ENCODE measurements at places on chromosomes 1 and 21. TPM values are rescaled to one million over a fixed set of nuclear protein-coding genes. Genes with fewer than 3 reads are reported as not detected.

Gene CASZ1
- total RNA-seq: 9.8 TPM

Gene ANGPTL7
- total RNA-seq: not detected

Gene LHX8
- not detected for total RNA-seq

Gene TLCD4
- total RNA-seq: not detected

Gene EPS8L3
- not detected for total RNA-seq

Gene LDLRAD2
- not detected for total RNA-seq

Gene LEFTY1
- total RNA-seq: not detected

Gene CCDC185
- not detected for total RNA-seq

Gene IL6R
- 9.3 TPM for total RNA-seq

Gene FUBP1
- total RNA-seq: 217 TPM

Gene LGR6
- total RNA-seq: not detected

Gene FBLIM1
- total RNA-seq: 0.12 TPM

Gene HRNR
- total RNA-seq: not detected

Gene LYPLA2
- 75.9 TPM for total RNA-seq

Gene OR2L8
- 0.29 TPM for total RNA-seq

Gene SASS6
- total RNA-seq: 14.5 TPM

Gene RGS8
- total RNA-seq: not detected

Gene UBL4B
- total RNA-seq: not detected

Gene PTGS2
- not detected for total RNA-seq

Gene CLCA4
- not detected for total RNA-seq

Gene CIART
- total RNA-seq: 1.7 TPM

Gene OR2T35
- not detected for total RNA-seq

Gene AZIN2
- 5.5 TPM for total RNA-seq

Gene SLC6A17
- not detected for total RNA-seq

Gene S1PR1
- total RNA-seq: 177 TPM

Gene PTPRC
- 700 TPM for total RNA-seq

Gene NPR1
- total RNA-seq: not detected

Gene SPATA17
- total RNA-seq: not detected

Gene KCNE2
- total RNA-seq: not detected

Gene ITPKB
- total RNA-seq: 61.1 TPM

Gene HPCA
- not detected for total RNA-seq

Gene PROK1
- total RNA-seq: not detected

Gene GJA4
- total RNA-seq: not detected

Gene VWA5B1
- total RNA-seq: 0.15 TPM

Gene FMO4
- total RNA-seq: 1.0 TPM

Gene CD101
- total RNA-seq: 4.2 TPM

Gene CRP
- not detected for total RNA-seq

Gene NEGR1
- total RNA-seq: not detected

Gene KRTAP20-4
- total RNA-seq: not detected

Gene C1orf216
- total RNA-seq: 13.2 TPM

Gene LCE2D
- total RNA-seq: not detected

Gene CR2
- total RNA-seq: not detected

Gene EDN2
- total RNA-seq: not detected

Gene SH2D1B
- total RNA-seq: not detected

Gene HES2
- 0.21 TPM for total RNA-seq

Gene TNFSF18
- total RNA-seq: not detected

Gene ITLN2
- not detected for total RNA-seq

Gene RGS4
- total RNA-seq: not detected

Gene CD52
- 1,663 TPM for total RNA-seq

Gene COL18A1
- total RNA-seq: 3.1 TPM

Gene BGLAP
- 3.0 TPM for total RNA-seq

Gene ADCY10
- total RNA-seq: not detected

Gene VHLL
- not detected for total RNA-seq

Gene SLC35F3
- 5.9 TPM for total RNA-seq

Gene PHLDA3
- 18.8 TPM for total RNA-seq

Gene CLDN17
- not detected for total RNA-seq

Measured in activated CD4-positive, alpha-beta T cell treated with anti-CD3 and anti-CD28 coated beads, Interleukin-2, amount 10 ng/mL, durations not matched to agents 7 days and 5 days (primary cell).